ENCODE measurements at places on chromosomes 2 and 18.
A peak's percentile ranks its signal among the peaks of the same experiment; 100 is the strongest.

GRCh38 chr2:108451976-108452375 lies 3.0 kb downstream of the GCC2 start:
- no peak for DNase-seq

DNA sequence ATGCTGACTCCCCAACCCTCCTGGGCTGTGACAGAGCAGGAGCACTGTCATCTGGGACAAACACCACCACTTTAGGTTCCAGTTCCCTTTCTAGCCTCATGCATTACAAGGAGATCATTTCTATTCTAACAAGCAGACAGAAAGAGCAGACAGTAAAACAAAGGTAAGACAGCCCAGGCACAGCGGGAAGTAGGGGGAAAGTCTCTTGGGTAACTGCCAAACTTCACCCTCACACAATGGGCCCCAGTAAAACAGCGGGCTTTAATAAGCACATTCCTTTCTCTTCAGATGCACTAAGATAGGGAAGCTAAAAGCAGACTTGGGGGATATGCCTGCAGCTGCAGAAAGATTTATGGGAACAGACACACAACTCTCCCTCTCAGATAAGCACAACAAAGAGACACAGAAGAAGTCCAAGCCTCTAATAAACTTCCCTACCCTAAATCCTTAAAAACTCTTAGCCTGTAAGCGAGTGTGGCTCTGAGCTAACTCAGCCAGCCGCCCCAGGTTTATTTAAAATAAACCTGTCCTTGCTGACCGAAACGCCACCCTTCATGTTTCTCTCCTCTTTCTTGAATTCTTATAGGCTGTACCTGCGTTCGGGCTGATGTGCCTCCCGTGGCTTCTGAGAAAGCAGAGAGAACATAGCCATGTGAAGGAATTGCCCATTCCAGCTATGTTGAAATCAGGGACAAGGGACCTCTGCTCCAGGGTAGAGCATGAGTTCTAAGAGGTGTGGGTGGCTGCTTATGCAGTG lies 726.8 kb upstream of the DDX18 start:
- no peak for DNase-seq

GRCh38 chr2:24857746-24858145 lies 62.3 kb downstream of the ADCY3 start:
- no peak for DNase-seq

- no peak for DNase-seq
Observed at GRCh38 chr2:174617120-174617519, 19.5 kb upstream of the WIPF1 start.

- DNase-seq = peak; percentile 98
Observed at GRCh38 chr2:134918526-134919340, at the start of gene CCNT2. TSS of gene CCNT2 (plus strand) at chr2:134918822. CDS start at chr2:134918855, 33 bp downstream.

DNA sequence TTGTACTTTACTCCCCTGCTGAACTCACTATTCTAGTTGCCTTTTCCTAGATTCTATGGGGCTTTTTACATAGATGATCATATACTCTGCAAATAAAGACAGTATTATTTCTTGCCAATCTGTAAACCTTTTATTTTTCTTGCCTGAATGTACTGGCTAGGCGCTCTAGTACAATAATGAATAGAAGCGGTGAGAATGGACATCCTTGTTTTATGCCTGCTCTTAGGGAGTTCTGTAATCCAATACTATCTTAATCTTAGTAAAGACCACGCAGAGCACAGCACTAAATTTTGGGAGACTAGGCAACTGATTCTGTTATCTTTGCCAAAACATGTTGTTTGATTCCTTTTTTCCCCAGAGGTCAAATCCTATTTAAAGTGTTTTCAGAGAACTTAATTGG lies 7.0 kb downstream of the KRCC1 start:
- DNase-seq = no peak

DNA sequence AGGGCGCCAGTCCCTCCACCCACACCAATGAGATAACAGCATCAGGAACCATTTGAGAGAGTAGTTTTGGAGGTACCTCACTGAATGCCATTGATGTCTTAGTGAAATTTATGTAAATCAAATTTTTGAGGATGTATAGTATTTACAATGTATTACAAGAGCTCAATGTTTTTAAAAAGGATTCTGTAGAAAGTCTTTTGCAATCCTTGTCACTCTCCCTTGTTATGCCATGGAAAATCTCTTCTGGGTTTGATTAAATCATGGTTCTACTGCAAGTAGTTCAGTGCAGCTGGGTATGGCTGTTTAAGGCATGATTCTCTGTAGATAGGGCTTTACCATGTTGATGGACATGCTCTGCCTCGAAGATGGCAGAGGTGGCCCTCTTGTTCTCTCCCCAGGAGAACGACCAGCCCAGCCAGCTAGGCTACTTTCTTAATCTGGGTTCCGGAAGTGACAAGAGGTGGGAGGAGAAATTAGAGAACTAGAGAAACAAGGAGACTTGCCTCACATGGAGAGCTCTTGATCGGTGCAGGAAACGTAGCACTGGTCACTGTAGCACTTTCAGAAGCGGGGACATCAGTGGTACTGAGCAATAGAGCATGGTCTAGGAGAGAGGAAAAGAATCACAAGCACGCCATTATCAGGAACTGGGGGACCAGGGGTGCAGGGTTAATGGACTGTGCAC lies 202.7 kb downstream of the CLIP4 start:
- DNase-seq = no peak

GRCh38 chr2:241814643-241815476 lies 5.9 kb downstream of the NEU4 start:
- no peak for DNase-seq

GRCh38 chr2:27013738-27014137 lies 19.0 kb upstream of the TMEM214 start:
- no peak for DNase-seq

- DNase-seq = no peak
Observed at GRCh38 chr2:74373221-74373676, 6.9 kb downstream of the DCTN1 start.

DNA sequence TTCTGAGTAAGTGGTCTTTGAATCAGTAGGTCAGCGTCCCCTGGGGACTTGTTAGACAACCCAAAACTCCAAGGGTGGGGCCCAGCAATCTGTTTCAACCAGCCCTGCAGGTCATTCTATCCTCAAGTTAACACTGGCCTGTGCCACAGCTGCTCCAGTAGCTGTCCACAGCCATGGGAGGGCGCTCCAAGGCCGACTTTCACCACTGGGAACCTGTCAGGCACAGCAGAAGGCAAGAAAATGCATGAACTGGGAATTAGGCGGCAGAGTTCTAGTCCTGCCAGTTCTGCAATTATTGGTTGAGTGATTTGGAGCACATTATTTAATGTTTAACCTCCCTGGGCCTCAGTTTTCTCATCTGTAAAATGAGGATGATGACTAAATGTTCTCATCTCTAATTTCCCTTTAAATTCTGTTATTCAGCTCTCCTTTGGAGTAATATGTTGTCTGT lies 17.4 kb upstream of the MRPL33 start:
- DNase-seq = peak; percentile 43

DNA sequence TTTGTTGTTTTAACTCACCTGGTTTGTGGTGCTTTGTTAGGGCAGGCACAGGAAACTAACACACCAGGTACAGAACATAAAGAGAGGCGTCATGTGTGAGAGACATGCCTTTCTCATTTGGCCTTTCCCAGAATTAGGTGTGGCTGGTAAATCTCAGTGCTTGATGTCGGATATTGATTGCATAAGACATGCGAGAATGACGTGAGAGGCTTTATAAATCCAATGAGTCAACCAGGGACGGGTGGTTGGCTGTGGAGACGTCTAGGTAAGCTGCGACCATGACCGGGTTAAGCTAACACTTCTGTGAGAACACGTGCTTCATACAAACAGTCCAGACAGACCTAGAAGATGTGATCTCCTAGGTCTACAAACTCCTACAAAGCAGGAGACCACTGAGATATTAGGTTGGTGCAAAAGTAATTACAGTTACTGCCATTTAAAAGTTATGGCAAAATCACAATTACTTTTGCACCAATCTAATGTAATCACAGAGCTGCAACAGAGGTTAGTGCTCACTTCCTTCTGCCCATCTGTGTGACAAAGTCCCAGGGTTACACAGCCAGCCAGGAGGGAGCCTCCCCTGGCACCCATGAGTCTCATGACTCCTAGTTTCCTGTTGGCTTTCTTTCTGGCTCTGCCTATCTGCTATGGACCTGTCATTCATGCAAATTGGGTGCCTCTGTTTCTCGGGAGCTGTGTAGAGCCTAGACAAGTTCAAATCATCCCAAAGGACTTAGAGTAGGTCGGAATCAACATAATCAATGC lies 98.9 kb upstream of the ATP8B1 start:
- DNase-seq = no peak

DNA sequence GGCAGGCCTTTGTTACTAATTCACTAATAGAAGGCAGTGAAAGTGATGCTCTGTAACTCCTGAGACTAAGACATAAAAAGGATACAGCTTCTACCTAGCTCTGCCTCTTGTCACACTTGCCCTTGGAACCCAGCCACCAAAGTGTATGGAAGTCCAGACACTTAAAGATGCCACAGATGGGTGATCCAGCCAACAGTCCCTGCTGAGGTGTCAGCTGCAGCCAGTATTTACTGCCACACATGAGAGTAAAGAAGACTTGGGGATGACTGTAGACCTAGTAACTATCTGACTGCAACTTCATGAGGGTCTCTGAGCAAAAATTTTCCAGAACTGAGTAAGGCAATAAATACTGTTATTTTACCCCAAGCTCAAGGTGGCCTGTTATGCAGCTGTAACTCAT lies 8.8 kb downstream of the IMMT start:
- DNase-seq = no peak

DNA sequence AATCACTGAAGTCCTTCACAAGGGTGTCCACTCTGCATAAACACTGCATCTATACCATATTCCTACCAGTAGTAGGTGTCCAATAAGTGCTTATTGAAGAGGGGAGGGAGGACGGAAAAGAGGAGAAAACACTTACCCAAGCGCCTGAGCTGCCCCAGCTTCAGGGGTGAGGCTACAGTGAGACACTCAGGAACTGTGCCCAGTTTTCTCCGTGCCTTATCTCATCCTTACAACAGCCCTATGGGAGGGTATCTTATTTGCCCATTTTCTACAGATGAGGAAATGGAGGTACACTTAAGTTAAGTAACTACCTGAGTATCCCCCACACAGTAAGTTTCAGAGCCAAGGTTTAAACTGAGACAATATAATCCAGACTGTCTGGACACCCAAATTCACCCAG lies 41.5 kb downstream of the RNF152 start:
- DNase-seq = no peak

- DNase-seq = no peak
Observed at GRCh38 chr2:225120186-225120585, 77.9 kb upstream of the DOCK10 start.

- no peak for DNase-seq
Observed at GRCh38 chr2:84487298-84487996, 28.4 kb upstream of the SUCLG1 start.

DNA sequence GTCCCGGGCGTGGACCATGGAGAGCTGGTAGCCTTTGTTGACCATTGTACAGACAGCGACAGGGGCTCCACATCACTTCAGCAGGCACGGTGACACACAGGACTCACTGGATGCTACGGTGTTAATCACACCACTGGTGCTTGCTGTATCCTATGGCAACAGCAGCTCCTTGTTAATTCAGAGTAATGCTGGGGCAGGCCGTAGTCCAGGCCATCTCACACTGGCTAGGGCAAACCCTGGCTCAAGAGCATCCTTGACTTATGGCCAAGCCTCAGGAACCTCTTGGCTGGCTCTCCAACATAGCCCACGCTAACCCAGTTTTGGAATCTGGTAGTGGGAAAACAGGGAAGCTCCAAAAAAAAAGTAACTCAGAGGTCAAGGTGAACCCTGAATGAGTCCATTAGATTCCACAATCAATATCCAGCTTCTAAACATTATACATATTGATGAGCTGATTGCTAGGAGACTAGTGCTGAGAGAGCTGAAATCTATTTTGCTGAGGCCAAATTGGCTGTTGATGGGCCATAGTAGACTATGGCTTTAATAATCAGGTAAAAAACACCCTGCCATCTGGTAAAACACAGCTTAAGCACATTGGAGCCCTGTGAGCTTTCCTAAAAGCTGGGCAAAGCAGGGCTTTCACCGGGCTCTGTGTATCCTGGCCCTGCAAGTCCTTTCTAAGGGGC lies 253.6 kb downstream of the PRKCE start:
- DNase-seq = no peak

DNA sequence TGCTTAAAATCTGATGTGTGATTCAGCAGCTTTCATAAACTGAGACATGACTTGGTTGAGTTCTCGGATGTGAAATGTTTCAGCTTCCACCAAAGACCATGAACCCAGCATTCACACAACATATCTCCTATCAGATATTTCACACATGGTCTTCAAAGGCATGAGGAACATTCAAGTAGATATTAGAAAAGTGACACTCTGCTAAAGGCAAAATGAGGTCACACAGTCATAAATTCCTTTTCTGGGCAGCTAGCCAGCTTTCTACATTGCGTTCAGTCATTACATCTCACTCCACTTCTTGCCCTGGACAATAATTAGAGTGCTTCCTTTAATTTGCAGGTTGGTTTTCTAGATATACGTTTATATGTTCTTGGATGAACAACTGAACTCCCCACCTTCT lies 96.7 kb downstream of the GAREM1 start:
- no peak for DNase-seq

DNA sequence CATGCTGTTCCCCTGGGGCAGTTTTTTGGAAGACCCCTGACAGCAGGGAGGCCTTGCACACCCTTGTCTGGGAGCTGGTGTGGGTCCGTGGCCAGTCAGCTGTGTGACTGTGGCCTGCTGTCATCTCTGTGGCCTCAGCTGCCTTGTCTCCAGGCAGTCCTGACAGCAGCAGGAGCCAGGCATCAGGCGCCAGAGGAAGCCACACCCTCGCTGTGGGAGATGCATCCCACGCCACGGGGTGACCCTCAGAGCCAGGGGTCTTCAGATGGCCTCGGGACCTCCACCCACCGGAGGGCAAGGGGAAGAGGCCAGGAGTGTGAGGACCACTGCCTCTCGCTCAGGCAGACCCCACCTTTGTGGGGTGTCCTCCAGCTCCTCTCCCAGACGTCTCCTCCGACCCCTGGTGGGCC lies 5.0 kb downstream of the BOK start:
- DNase-seq = no peak

DNA sequence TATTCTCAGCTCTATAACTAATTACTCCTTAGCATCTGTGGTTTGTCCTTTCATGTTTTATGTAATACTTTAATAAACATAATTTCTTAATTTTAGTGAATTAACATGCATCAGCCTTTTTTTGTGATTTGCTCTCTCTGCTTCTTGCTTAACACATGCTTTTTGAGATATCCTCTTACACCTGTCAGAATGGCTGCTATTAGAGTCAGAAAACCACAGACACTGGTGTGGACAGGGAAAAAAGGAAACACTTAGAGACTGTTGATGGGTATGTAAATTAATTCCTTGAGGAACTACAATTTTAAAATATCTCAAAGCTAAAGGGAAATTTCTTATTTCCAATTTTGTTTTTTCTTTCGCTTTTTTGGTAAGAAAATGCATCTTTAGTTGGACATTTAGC lies 549.0 kb downstream of the ZNF804A start:
- DNase-seq = no peak

- DNase-seq = no peak
Observed at GRCh38 chr2:138475277-138475776, 26.2 kb upstream of the SPOPL start.

DNA sequence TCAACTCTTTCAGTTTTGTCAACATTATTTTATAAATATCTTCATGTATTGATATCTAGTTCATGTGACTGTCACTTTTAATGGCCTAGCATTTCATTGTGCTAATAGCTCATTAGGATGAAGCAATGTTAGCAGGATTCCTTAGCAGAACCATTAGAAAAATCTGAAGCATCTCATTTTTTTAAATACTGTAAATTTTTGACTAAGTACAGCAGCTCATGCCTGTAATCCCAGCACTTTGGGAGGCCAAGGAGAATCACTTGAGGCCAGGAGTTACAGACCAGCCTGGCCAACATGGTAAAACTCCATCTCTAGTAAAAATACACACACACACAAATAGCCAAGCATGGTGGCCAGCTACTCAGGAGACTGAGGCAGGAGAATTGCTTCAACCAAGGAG lies 15.6 kb upstream of the ANTXR1 start:
- no peak for DNase-seq
